CD4-positive, alpha-beta T cell treated with Interferon gamma for 1 hour (primary cell): ENCODE measurements at places on chromosomes 1 and 21.

DNA sequence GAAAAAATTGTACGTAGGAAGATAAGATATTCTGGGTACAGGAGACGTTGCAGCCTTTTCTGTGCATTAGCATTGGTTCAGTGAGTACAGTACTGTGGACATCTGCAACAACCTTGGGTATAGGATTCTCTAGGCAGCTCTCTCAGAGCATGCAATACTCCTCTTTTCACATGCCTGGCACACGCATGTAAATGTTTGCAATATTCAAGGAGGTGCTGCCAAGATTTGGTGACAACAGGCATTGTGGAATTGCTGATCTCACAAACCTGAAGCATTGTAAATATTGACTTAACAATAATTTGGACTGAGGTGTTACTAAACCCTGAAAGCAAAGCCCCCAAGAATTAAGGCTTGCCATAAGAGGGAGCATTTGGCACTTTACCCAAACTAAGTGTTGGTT, 126.8 kb downstream of the GRIK1 start:
- no peak for DNase-seq

- no peak for DNase-seq
Observed at GRCh38 chr1:236530959-236531358, 7.2 kb downstream of the LGALS8 start.

GRCh38 chr21:35138665-35139381, 89.7 kb upstream of the RUNX1 start:
- peak; percentile 8 for DNase-seq

DNA sequence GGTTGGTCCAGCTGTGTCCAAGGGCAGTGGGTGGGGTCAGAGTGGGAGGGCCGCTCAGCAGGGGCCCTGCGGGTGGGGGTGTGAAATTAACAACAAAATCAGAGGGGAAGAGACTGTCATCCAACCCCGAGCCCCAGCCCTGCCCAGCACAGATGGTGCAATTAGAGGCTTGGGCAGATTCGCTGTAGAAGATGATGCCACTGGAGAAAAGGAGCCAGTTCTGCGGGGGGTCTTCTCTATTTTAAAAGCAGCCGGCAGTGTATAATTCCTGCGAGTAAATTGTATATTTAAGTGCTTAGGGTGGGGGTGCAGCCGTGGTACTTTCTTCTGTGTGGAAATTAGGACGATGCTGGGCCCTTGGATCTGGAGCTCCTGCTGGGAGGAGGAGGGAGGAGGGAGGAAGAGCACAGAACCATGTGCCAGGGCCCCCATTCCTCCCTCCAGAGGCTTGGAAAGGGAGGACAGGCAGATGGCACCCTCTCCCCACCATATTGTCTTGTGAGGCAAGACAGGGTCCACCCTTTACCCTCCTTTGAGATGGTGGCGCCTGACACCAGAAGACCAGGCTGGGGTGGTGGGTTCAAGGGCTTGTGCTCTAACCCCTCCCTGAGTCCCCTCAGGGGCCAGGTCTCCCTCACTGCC, 89.2 kb downstream of the ACTL8 start:
- DNase-seq: no peak

DNA sequence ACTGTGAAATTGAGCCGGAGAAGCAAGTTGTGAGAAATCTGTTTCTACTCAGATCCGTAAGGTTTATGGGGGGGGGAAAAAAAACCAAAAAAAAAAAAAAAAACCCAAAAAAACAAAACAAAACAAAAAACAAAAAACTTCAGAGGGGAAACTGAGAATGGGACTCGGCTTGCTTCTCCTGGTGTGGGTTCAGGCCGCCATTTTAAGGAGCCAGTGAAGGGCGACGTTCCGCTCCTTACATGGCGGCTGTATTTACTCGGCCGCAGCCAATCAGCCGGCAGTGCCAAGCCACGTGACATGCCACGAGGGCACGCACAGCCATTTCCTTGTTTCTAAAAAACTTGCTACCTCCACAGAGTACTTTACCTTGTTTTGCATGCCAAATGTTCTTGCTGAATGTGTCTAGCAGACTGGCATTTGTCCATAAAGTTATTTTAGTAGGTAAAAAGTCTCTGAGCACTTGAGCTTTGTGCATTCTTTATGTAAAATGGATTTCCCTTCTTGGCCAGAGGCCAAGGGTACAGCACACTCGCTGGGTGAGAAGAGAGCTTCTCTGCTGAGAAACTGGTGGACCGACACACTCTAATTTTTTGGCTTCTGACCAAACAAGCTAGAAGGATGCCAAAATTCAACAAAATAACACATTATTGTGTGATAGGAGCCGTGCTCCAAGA, 101.8 kb downstream of the NFIA start:
- no peak for DNase-seq

- no peak for DNase-seq
Observed at GRCh38 chr1:232622981-232623380, 7.0 kb downstream of the SIPA1L2 start.
